Islet precursor cell (in vitro differentiated cells): ENCODE measurements at places on chromosomes 13 and 19.
A peak's percentile ranks its signal among the peaks of the same experiment; 100 is the strongest.

GRCh38 chr19:42601811-42602443, 7.2 kb upstream of the CEACAM8 start:
- DNase-seq = peak; percentile 68

DNA sequence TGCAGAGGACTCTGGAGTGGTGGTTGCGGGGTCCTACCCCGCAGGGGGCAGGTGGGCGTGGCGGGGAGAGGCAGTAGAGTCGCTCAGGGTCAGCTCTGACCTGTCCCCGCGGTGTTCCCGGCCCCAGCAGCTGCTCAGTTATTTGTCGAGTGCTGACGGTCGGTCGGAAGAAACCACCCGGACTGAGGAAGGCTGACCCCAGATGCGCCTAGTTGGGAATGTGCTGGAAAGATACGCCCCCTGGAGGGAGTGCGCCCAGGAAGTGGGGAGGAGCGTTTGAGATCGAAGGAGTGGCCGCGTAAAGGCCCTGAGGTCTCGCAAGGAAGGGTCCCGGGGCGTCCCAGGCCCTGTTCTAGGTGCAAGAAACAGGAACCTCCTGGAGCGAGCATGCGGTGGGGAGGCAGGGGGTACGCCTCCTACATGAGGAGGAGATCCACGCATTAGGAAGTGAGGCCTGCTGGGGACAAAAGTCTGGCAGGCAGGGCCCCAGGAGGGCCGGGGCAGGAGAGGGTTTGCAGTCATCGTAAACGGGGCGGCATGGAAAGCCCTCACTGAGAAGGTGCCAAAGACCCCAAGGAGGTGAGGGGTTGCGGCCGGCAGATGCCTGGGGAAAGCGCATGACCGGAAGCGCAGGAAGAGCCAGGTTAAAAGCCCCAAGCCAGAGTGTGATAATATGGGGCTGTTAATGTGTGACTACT, 9.2 kb downstream of the CCDC8 start:
- DNase-seq = peak; percentile 92

DNA sequence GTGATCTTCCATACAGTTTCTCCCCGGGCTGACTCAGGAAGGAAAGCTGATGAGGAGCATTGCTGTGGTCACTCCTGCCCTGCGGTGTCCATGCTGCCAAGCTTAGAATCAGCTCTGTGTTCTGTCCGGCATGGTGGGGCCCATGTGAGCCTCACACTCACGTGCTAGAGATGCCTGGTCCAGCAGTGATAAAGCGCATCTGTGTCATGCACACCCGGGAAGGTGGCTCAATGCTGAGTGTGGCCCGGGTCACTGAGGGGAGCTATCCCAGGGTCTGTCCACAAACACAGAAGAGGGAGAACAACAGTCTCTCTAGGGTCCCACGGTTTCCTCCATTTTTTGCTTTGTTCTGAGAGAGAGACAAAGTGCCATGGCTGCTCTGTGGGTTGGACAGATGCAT, 3.5 kb upstream of the LILRB1 start:
- DNase-seq = no peak

DNA sequence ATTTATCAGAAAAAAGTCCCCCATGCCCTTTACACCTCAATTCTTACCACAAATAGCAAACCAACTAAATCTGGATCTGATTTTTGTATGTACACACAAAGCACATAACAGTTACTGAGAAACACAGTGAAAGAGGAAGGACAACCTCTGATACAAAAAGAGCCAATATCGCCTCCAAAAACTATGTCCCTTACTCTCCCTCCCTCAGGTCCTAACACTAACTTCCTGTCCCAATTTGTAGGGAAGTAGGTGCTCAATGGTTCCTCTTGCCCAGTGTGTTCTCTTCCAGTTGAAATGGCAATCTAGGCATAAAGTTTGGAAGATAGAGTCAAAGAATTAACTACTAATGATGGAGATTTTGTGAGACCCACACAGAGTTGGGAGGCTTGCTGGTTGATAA, 15.8 kb upstream of the FPR3 start:
- DNase-seq = no peak

- DNase-seq = no peak
These were observed 930.3 kb upstream of the PCDH9 start for GRCh38 chr13:68160466-68160865.

DNA sequence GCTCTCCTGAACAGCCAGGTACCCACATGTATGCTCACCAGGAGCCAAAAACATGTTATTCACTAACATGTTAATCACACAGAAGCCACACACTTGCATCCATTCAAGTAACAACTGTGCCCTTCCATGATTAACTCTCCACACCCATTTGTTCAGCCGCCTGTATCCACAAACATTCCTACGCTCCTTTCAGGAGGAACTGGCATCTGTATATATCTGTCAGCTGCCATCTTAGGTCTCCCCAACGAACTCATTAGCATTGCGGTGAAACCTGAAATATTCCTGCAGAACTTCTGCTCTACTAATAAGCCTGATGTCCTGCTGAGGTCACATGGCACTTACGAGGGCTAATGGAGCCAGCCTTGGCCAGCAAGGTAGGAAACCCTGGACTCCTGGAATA, 33.0 kb downstream of the OLFM2 start:
- DNase-seq = no peak

GRCh38 chr19:2659856-2660432, 42.5 kb downstream of the GNG7 start:
- no peak for DNase-seq

DNA sequence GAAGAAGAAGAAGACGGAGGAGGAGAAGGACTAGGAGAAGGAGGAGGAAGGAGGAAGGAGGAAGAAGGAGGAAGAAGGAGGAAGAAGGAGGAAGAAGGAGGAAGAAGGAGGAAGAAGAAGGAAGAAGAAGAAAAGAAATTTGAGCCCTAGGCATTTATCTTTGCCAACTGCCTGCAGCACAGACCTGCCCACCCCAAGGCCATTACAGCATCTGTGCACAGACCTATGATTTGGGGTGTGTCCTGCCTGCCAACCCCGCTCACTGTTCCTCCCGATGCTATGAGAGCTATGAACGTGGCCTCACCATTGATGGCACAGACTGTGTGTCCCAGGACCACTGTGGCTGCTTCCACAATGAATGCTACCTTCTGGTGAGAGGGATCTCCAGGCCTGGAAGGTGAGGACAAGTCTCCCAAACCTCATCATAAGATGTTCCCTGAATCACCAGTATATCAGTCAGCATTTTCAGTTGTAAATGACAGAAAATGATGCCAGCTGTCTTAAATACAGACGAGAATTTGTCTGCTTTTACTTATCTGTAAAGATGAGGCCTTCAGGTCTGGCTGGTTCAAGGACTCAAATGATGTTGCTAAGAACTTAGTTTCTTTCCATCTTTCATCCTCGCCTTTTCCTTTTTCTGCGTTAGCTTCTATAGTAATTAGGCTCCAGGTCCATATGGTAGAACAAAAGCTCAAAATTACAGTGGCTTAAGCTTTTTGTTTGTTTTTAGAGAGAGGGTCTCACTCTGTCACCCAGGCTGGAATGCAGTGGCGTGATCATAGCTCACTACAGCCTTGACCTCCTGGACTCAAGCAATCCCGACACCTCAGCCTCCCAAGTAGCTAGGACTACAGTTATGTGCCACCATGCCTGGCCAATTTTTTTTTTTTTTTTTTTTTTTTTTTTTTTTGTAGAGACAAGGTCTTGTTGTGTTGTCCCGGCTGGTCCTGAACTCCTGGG, 3.9 kb upstream of the SDHAF1 start:
- no peak for DNase-seq

GRCh38 chr19:53010494-53010893, 3.2 kb upstream of the ERVV-1 start:
- no peak for DNase-seq

DNA sequence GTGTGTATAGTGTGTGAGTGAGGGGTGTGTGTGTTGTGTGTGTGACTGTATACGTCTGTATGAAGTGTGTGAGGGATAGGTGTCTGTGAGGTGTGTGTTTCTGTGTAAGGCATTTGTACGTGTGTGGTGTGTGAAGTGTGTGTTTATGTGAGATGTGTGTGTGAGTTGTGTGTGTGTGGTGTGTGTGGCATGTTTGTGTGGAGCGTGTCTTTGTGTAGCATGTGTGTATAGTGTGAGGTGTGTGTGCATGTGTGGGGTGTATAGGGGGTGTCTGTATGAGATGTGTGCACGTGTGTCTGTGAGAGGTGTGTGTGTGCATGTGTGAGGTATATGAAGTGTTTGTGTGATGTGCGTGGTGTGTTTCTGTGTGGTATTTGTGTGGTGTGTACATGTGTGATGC, 13.2 kb upstream of the TNFRSF19 start:
- DNase-seq = no peak

DNA sequence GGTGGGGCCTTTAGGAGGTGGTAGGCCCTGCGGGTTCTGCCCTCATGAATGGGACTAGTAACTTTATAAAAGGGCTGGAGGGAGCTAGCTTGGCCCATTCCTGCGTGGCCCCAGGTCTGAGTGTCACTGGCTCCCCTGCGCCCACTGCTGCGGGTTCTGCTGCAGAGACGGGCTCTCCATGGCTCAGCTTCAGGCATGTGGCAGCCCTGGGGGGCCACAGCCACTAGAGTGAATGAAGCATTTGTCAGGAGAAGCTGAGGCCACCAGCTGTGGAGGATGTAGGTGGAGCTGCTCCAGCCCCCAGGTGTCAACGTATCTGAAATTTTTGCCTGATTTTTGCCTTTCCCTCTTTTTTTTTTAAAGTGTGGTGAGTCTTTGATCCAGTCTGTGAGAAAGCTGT, 119.1 kb downstream of the SOX1 start:
- DNase-seq = no peak

GRCh38 chr13:40442231-40442630, 224.2 kb downstream of the FOXO1 start:
- DNase-seq = no peak

DNA sequence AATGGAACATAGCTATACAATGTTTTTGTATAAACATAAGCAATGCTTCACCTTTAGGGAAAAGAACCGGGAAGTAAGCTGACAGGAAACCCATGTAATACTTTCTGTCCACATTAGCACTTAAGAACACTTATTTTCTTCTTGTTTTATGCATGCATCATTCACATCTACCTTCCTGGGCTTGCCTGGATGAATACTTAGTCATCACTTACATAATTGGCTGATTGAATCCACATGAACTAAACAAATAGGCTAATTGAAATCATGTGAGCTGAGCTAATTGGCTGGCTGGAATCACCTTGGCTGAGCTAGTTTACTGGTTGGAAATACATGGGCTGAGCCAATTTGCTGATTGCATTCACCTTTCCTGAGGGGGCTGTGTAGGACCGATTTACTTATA, 78.8 kb downstream of the ZNF726 start:
- DNase-seq = no peak

GRCh38 chr19:13781547-13781946, 7.3 kb downstream of the C19orf53 start:
- DNase-seq = peak; percentile 88

GRCh38 chr13:74101436-74101835, 32.8 kb downstream of the KLF12 start:
- no peak for DNase-seq

GRCh38 chr13:41812851-41813250, 148.1 kb downstream of the VWA8 start:
- no peak for DNase-seq

- no peak for DNase-seq
These were observed 284.5 kb downstream of the FGF14 start for GRCh38 chr13:102117175-102117831.

DNA sequence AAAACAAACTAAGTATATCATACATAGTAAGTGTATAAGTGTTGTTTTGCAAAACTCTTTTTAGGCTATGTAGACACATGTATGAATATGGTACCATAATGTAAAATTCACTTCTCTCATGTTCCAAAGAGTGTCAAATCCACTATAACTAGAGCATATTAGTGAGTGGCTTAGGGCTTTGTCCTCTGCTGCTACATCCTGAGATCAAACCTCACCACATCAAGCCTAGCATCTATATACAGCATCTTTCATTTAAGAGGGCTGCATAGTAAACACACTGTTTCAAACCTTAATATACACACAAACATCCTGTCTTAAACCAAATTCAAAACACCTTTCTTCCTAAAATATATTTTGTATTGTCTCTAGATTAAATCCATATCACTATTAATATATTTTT, 38.7 kb downstream of the ELF1 start:
- DNase-seq = no peak
